Karpas-422 (cell line): ENCODE measurements at places on chromosomes 4 and X. TPM values are rescaled to one million over a fixed set of nuclear protein-coding genes. Genes with fewer than 3 reads are reported as not detected.

The ASB5 gene
- total RNA-seq: not detected in 2 replicates

The CLGN gene
- total RNA-seq: 0.07 TPM in 1 of 2 replicates, not detected in the other

The CCDC110 gene
- 2.2 TPM in 1 of 2 replicates, not detected in the other for total RNA-seq

The KLKB1 gene
- total RNA-seq: 1.9 and 5.1 TPM in 2 replicates

The MAGEA2 gene
- not detected in 2 replicates for total RNA-seq

The ARHGAP36 gene
- total RNA-seq: not detected in 2 replicates

The ARR3 gene
- total RNA-seq: not detected in 2 replicates

DNA sequence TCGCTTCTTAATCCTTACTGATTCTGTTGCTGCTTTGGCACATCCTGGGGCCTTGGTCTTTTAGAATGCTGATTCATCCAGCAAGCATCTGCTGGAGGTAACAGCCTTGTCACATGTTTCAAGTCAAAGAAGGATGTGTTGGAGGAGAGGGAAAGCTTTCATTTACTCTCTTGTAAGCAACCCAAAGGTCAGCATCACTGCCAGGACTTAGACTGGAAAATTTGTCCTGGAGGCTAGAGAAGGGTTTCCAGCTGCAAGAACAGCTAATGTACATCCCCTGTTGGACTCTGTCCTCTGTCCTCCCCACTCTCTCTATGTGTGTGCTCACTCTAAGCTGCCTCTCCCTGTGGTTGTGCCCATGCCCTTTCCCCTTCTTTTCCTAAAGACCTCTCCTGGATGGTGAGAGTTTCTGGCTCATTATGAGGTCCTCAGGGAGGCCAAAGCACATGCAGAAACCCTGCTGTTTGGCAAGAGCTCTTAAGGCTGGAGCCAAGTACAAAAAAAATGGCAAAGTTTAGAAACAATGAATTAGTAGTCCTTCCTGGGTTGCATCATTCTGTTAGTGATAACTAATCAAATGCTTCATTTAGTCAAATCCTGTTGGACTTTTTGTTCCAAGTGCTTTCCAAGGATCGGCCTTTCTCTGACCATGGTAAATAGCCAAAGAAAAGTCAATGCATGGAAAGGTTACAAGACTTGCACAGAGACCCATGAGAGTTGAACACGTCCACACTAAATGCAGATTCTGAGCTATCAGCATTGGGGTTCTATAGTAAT, 13.4 kb upstream of the SRPX start:
- H3K36me3 ChIP-seq: no peaks in the 10 kb centered on the region
- DNase-seq: no peak
- no peaks in the 10 kb centered on the region for H3K4me1 ChIP-seq
- H3K27me3 ChIP-seq: no peaks in the 10 kb centered on the region

- H3K36me3 ChIP-seq: no peaks in the 10 kb centered on the region
- H3K27me3 ChIP-seq: no peaks in the 10 kb centered on the region
Observed at GRCh38 chr4:168667921-168668320, 171.1 kb downstream of the PALLD start.

- no peaks in the 10 kb centered on the region for H3K27me3 ChIP-seq
- H3K27ac ChIP-seq: no peak overlapping the region
- H3K4me1 ChIP-seq: no peaks in the 10 kb centered on the region
Observed at GRCh38 chrX:1419545-1420355, 27.8 kb upstream of the SLC25A6 start.

DNA sequence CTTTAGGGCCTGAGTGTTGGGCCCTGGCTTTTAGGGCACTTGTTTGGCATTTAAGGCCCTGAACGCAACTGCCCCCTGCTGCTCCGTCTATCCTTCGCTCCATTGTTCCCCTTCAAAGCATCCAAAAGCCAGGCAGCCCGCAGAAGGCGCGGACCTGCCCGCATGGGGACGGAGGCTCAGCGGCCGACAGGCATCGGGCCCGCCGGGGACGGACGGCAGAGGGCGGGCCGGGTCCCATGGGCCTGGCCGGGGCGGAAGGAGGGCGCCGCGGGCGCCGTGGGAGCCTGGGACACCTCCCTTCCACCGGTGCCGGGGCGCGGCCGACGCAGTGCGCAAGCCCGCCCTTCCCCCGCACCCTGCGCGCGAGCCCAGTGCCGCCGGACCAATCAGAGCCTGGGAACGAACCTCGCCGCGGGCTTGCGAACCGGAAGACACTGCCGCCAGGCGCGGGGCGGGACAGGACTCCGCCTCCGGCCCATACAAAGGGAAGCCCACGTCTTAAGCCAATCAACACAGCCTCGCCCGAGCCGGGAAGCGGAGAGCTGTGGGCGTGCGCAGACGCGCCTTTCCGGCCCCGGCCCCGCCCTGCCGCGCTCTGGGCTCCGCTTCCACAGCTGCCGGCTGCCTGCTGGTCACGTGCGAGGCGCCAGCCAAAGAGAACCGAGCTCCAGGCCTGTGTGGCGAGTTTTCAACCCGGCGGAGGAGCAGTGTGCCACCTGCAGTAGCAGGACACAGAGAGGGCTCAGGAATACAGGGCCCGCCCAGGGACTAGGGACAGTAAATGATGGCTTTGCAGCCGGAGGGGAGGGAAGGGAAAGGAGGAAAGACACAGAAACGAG, 2.1 kb upstream of the ARHGAP4 start:
- H3K36me3 ChIP-seq: 0 out of 2 replicates have a peak, but pooled peaks cover 4% of the 10 kb centered on the region
- peak; percentile 97 for DNase-seq
- H3K27me3 ChIP-seq: no peaks in the 10 kb centered on the region
- H3K27ac ChIP-seq: peak overlapping the region; percentile 99

DNA sequence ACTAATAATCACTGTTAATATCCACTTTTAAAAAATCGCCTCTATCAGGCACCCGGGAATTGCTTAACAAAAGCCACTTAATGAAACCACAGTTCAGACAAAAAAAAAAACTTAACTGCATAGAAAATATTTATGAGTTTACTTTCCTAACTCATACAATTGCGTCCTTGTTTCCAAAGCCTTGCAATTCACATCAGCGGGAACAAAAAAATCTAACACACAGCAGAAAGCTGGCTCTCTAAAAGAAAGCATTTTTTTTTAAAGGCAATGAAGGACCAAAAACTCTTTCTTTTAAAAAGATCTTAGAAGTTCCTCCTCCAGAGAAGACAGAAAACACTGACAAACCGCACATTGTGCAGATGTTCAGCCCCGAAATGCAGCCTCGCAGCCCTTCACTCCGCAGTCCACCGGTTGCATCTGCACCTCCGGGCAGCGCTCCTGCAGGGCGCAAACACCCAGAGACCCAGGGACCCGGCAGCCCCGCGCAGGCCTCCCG, 812 bp downstream of the FAT1 start:
- no peaks in the 10 kb centered on the region for H3K27me3 ChIP-seq
- H3K27ac ChIP-seq: no peak overlapping the region
- no peaks in the 10 kb centered on the region for H3K4me1 ChIP-seq
- no peaks in the 10 kb centered on the region for H3K36me3 ChIP-seq
- DNase-seq: no peak

GRCh38 chrX:148929686-148930085, 429.3 kb downstream of the AFF2 start:
- H3K36me3 ChIP-seq: no peaks in the 10 kb centered on the region
- H3K27ac ChIP-seq: no peak overlapping the region
- no peak for DNase-seq
- no peak overlapping the region for H3K4me3 ChIP-seq

DNA sequence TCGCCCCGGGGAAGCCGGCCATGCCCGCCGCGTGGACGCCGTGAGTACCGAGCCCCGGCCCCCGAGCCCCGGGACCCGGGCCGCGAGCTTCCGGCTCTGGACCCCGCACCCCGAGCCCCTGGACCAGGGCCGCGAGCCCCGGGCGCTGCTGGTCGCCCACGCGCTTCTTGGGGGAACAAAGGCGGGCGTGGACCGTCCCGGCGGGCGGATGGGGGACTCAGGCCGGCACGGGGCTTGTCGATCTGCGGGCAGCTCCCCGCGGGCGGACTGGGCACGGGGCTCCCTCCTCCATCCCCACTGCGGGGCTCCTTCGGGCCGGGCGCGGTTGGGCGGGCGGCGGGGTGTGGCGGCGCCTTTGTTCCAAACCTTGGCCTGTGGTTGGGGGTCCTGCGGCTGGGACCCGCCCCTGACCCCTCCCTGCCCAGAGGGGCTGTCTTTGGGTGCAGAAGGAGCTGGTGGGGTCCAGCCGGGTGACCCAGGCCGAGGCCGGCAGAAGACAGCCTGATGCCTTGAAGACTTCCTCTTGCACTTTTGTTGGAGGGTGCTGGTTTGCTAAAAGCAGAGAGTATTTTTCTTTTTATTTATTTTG, 25.2 kb upstream of the ADD1 start:
- no peaks in the 10 kb centered on the region for H3K36me3 ChIP-seq
- H3K4me1 ChIP-seq: peaks cover 40% of the 10 kb centered on the region
- H3K27ac ChIP-seq: peak overlapping the region; percentile 34

GRCh38 chrX:79444694-79445210, 77.6 kb upstream of the ITM2A start:
- no peak for DNase-seq
- no peaks in the 10 kb centered on the region for H3K27me3 ChIP-seq
- no peak overlapping the region for H3K4me3 ChIP-seq
- no peak overlapping the region for H3K27ac ChIP-seq

- no peak for DNase-seq
- H3K27me3 ChIP-seq: no peaks in the 10 kb centered on the region
- H3K36me3 ChIP-seq: no peaks in the 10 kb centered on the region
- H3K27ac ChIP-seq: no peak overlapping the region
- H3K4me3 ChIP-seq: no peak overlapping the region
Observed at GRCh38 chr4:8398347-8398746, 42.2 kb downstream of the ACOX3 start.

DNA sequence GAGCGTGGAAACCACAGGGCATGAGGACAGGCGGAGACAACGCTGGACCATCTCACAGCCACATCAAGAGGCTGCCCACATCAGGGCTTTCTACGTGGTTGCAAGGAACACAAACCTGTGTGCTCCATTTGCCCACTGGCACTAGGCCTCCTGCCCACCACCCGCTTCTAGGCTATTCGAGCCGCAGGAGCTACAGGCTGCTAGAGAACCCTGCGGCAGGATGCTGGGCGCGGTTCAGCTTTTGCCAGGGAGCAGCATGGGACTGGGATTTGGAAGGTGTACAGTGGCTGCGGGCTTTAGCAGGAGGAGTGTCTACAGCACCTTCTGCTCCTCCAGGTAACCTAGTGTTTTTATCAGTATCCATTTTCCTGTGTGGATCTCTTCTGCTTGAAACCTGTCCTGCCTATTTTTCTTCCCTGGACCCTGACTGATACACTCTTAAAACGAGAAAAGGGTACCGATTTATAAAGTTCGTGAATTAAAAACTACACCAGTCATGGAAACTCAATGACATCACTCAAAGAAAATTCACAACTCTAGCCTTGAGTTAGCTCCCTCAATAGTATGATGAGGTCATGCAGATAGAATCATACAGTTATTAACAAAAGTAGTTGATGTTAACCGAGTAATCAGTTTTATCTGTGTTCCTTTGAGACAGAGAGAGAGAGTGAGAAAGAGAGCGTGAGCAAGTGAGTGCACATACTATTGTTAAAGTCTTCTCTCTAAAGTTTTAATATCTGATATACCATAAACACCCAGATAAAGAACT, 12.8 kb downstream of the NOP14 start:
- DNase-seq: no peak
- peaks cover 50% of the 10 kb centered on the region for H3K36me3 ChIP-seq
- no peaks in the 10 kb centered on the region for H3K27me3 ChIP-seq
- no peak overlapping the region for H3K27ac ChIP-seq
- no peak overlapping the region for H3K4me3 ChIP-seq

DNA sequence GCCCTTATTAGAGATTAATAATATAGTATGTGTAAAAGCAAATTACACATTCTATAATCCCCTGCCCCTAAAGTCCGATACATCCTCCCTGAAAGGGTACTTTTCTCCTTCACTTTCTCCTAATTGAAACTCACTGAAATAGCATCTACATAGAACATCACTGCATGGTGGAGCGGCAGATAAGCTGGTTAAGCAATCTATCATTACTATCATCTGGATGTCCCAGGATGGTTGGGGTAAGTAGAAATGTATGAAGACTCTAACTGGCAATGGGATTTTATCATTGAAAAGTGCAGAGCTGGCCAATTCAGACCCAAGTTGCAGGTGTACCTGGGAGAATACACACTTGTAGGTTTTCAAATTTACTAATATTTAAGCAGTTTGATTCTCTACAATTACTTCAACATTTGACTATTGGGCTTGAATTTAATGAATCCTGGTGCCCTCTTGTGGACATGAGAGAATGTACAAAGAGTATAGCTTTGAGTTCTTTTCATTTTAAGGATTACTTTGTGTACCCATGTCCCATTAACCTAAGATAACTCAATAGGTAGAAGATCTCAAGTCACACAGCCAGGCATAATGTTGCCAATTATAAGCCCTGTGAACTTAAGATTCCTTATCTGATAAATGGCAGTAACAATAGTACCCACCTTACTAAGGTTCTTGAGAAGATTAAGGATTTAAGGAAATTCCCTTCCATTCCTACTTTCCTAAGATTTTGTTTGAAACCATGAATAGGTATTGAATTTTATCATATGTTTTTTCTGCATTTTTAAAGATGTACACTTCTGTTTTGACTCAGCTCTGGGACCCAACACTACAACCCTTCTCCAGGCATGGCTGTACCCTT, 69.8 kb downstream of the SHROOM3 start:
- no peaks in the 10 kb centered on the region for H3K36me3 ChIP-seq
- H3K4me3 ChIP-seq: no peak overlapping the region
- H3K27ac ChIP-seq: no peak overlapping the region
- no peaks in the 10 kb centered on the region for H3K27me3 ChIP-seq
- no peaks in the 10 kb centered on the region for H3K4me1 ChIP-seq
- DNase-seq: peak; percentile 66

DNA sequence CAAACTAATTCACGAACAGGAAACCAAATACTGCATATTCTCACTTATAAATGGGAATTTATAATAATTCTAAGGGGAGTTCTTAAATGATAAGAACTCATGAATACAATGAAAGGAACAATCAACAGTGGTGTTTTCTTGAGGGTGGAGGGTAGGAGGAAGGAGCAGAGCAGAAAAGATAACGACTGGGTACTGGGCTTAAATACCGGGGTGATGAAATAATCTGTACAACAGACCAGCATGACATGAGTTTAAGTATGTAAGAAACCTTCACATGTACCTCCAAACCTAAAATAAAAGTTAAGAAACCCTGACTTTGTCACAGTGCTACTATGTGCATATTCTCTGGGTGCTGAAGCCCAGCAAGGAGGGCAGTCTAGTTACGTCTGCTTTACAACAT, 6.6 kb downstream of the FREM3 start:
- no peaks in the 10 kb centered on the region for H3K4me1 ChIP-seq
- H3K36me3 ChIP-seq: no peaks in the 10 kb centered on the region
- no peak overlapping the region for H3K27ac ChIP-seq
- no peaks in the 10 kb centered on the region for H3K27me3 ChIP-seq
- no peak for DNase-seq

DNA sequence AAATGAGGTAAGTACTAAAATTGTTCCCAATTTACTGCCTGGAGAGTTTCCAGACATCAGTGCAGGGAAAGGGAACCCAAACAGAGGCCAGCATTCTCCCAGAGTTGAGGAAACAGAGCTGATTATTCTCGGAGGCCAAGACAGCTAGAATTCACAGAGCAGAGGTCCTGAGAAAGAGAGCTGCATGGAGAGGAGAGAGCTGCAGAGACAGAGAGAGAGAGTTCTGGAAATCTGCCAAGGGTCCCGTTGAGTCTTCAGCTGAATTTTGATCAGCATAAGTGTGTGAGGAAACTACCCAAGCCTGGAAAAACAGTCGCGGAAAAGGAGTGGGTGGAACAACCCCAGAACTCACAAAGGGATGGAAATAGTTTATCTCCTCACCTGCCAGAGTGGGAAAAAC, 43.8 kb upstream of the GPR173 start:
- H3K4me1 ChIP-seq: no peaks in the 10 kb centered on the region
- H3K36me3 ChIP-seq: no peaks in the 10 kb centered on the region
- no peaks in the 10 kb centered on the region for H3K27me3 ChIP-seq
- H3K27ac ChIP-seq: no peak overlapping the region
- DNase-seq: no peak

- peaks cover 5% of the 10 kb centered on the region for H3K4me1 ChIP-seq
- no peak overlapping the region for H3K4me3 ChIP-seq
- DNase-seq: no peak
- H3K27ac ChIP-seq: no peak overlapping the region
- H3K36me3 ChIP-seq: peaks cover 18% of the 10 kb centered on the region
- H3K27me3 ChIP-seq: no peaks in the 10 kb centered on the region
Observed at GRCh38 chr4:123055943-123056342, 133.5 kb upstream of the NUDT6 start.
